ENCODE measurements at places on chromosomes 4 and X.

DNA sequence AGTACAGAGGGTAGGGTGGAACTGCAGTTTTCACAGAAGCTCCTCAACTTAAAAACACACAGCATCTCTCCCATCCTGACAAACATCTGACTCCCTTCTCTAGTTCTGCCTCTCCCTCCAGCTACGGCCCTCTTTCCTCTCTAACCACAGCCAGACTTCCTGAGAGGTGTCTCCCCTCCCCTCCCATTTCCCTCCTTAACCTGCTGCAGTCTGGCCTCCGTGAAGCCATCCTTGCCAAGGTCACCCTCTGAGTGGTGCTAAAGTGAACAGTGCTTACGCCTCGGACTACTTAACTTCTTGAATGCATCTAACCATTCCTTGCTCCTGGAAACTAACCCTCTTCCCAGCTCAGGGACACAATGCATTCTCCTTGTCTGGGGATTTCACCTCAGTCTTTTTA is 53.3 kb downstream of the RTL5 start:
- H3K4me1 ChIP-seq: no peaks in the 10 kb centered on the region
- no peak overlapping the region for H3K4me3 ChIP-seq
- no peak overlapping the region for H3K27ac ChIP-seq
- no peaks in the 10 kb centered on the region for H3K36me3 ChIP-seq

DNA sequence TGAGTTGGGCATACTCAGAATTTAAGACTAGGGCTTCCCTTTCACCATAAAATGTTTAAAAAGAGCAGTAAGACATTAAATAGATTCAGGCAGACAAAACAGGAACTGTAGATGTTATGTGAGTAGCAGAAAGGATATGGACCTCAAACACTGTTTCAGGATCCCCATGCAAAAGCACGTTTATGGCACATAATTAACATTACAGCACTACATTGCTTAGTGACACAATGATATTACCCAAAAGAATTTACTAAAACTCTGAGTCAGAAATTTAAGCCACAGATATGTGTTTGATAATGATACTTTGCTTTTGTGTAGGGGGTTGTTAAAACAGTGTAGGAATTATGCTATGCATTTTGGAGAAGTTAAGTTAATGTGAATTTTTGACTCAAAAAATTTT is 266.3 kb downstream of the PDGFC start:
- no peaks in the 10 kb centered on the region for H3K36me3 ChIP-seq
- no peak for DNase-seq
- no peak overlapping the region for H3K4me3 ChIP-seq
- no peaks in the 10 kb centered on the region for H3K27me3 ChIP-seq
- no peaks in the 10 kb centered on the region for H3K4me1 ChIP-seq

DNA sequence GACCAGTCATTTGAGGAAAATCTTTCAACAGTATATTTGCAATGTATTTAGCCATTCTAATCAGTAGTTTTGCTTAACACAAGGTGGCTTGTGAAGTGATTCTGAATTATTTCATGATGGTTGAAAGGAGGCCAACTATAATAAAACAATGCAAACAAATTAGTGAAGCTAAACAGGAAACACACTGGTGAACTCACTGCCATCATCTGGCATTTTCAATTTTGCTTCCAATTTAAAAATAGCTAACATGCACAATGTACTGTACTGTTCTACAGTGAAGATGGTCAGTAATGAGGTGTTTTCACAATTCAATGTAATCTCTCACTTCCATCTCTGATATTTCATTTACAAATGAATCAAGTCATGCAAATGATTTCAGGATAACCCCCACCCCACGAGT is 31.1 kb downstream of the PGRMC2 start:
- no peaks in the 10 kb centered on the region for H3K4me1 ChIP-seq
- no peaks in the 10 kb centered on the region for H3K27me3 ChIP-seq
- H3K4me3 ChIP-seq: no peak overlapping the region
- no peak overlapping the region for H3K27ac ChIP-seq
- DNase-seq: no peak
- no peaks in the 10 kb centered on the region for H3K36me3 ChIP-seq

DNA sequence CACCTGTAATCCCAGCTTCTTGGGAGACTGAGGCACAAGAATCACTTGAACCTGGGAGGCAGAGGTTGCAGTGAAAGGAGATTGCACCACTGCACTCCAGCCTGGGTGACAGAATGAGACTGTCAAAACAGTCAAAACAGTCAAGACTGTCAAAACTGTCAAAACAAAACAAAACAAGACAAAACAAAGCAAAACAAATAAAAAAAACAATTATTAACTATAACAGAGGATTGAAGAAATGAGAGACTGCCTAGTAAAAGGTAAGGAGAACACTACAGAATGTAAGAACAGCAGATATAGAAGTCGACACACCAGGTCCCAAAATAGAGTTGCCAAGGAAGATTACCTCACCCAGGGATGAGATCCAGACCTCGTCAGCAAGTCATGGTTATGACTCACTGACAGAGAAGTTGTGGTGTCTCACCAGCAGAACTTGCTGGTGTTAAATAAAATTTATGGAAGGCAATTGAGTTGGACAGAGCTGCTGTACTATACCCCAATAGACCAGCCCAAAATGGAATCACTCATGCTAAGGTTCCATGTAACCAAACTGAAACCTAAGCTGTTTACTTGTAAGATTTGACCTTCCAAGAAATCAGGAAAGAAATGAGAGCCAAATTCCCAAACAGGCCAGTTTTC is 32.1 kb upstream of the GK start:
- DNase-seq: peak; percentile 19
- H3K27me3 ChIP-seq: no peaks in the 10 kb centered on the region
- H3K27ac ChIP-seq: no peak overlapping the region
- no peak overlapping the region for H3K4me3 ChIP-seq
- no peaks in the 10 kb centered on the region for H3K36me3 ChIP-seq
- H3K4me1 ChIP-seq: no peaks in the 10 kb centered on the region

GRCh38 chr4:182280436-182281111 is 37.4 kb downstream of the TENM3 start:
- no peaks in the 10 kb centered on the region for H3K27me3 ChIP-seq
- DNase-seq: no peak
- H3K4me1 ChIP-seq: peaks cover 2% of the 10 kb centered on the region
- no peak overlapping the region for H3K27ac ChIP-seq

DNA sequence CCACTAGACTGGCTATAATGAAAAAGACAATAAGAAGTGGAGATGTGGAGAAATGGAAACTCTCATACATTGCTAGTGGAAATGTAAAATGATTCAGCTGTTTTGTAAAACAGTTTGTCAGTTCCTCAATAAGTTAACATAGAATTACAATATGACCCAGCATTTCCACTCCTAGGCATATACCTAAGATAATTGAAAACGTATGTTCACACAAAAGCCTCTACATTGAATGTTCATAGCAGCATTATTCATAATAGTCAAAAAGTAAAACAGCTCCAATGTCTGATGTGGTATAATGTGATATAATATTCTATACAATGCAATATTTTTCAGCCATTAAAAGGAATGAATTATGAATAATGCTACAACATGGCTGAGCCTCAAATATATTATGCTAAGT is 10.2 kb downstream of the EDA start:
- H3K27me3 ChIP-seq: no peaks in the 10 kb centered on the region
- no peak overlapping the region for H3K4me3 ChIP-seq
- H3K36me3 ChIP-seq: no peaks in the 10 kb centered on the region

DNA sequence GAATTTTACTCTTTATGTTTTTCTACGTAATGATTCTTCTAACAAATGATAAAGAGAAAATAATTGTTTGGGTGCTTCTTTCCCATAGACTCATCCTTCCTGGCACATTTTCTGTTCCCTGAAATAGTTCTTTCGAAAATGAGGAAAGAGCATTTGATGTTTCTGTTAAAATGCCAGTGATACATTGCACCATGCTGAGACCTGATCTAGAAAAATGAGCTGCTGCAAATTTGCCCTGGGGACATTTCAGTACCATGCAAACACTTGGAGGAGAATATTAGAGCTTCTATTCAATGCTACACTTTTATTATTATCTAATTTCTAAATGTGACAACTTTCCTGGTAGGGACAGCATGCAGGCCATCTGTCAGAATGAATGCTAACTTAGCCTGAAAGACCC is 83.3 kb downstream of the C4orf33 start:
- no peaks in the 10 kb centered on the region for H3K36me3 ChIP-seq
- DNase-seq: no peak
- H3K4me1 ChIP-seq: no peaks in the 10 kb centered on the region
- H3K27me3 ChIP-seq: no peaks in the 10 kb centered on the region
- no peak overlapping the region for H3K4me3 ChIP-seq

GRCh38 chr4:144304025-144304424 is 163.5 kb upstream of the GYPA start:
- H3K4me3 ChIP-seq: no peak overlapping the region
- no peak overlapping the region for H3K27ac ChIP-seq
- peaks cover 4% of the 10 kb centered on the region for H3K4me1 ChIP-seq
- H3K36me3 ChIP-seq: no peaks in the 10 kb centered on the region

DNA sequence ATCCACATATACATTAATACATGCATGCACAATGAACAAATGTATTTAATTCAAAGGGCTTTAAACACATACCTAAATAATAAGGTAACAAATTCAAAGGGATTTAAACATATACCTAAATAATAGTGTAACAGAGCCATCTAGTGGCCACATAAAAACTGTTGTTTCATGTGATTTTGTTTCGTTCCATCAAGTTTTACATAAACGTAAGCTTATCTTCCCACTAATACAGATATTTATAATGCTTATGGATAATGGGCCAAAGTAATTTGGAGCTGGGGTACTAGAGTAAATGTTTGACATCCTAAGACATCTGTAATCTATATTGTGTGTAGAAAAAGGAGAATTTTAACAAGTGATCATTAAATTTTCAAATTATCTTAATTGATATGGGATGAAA is 82.3 kb downstream of the PRSS12 start:
- H3K4me3 ChIP-seq: no peak overlapping the region
- H3K27ac ChIP-seq: no peak overlapping the region
- DNase-seq: peak; percentile 45

DNA sequence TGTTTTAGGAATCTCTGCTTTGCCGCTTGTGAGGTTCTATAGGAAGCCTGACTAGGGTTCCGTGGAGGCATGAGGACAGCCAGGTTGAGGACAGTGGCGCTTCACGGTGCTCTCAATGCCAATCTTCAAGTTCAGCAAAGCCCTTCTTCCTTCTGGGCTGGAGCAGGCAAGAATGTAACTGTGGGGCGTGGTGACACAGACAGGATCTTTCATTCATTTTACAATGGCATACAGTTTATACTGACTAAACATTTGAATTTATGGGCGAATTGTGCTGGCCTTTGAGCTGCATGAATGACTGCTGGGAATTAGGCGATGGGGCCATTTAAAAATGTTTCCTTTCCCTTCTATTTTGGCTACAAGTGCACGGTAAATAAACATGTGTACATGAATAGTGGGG is 2.9 kb upstream of the NHS start:
- no peaks in the 10 kb centered on the region for H3K27me3 ChIP-seq
- DNase-seq: no peak
- H3K4me3 ChIP-seq: no peak overlapping the region
- H3K27ac ChIP-seq: no peak overlapping the region

GRCh38 chr4:32140636-32141035 is 1420.5 kb downstream of the PCDH7 start:
- H3K27me3 ChIP-seq: no peaks in the 10 kb centered on the region
- no peak overlapping the region for H3K4me3 ChIP-seq
- DNase-seq: peak; percentile 14
- no peaks in the 10 kb centered on the region for H3K4me1 ChIP-seq

- no peak overlapping the region for H3K4me3 ChIP-seq
- DNase-seq: no peak
- H3K36me3 ChIP-seq: no peaks in the 10 kb centered on the region
- H3K27ac ChIP-seq: no peak overlapping the region
- no peaks in the 10 kb centered on the region for H3K27me3 ChIP-seq
- no peaks in the 10 kb centered on the region for H3K4me1 ChIP-seq
Observed at GRCh38 chr4:69782651-69783310, 22.4 kb upstream of the SULT1B1 start.

DNA sequence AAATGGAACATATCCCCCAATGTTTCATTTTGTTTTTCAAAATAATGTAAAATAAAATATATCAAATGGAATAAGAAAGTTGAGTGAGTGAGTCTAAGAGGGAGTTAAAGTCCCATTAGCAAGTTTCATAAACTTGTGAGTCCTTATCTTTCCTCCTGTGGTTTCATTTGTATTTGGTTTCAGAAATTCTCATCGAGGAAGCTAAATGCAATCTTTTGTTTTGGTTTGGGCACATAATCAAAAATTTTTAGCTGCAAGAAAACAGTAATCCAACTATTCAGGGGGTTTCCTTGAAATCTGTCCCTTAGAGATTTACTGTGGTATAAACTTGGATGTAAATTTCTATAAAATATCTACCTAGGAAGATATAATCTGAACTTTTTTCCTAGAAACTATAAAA is 124.2 kb downstream of the CAMK2D start:
- no peaks in the 10 kb centered on the region for H3K27me3 ChIP-seq
- H3K27ac ChIP-seq: no peak overlapping the region
- H3K4me3 ChIP-seq: no peak overlapping the region
- peaks cover 3% of the 10 kb centered on the region for H3K4me1 ChIP-seq
- H3K36me3 ChIP-seq: no peaks in the 10 kb centered on the region

DNA sequence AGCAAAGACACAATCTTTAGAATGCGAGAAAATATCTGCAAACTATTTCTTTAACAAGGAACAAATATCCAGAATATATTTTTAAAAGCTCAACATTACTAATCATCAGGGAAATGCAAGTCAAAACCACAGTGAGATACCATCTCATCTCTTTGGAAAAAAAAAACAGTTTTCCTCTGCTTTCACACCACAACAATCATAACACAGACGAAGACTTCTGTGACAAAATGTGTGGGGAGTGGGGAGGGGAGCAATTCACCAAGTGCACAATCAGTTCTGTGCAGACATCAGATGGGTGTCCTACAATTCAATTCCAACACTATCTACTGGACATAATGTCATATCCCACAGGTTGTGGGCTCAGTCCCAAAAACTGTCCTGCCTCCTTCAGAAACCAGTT is 293.2 kb upstream of the SLC7A11 start:
- no peaks in the 10 kb centered on the region for H3K4me1 ChIP-seq
- H3K27me3 ChIP-seq: no peaks in the 10 kb centered on the region
- H3K4me3 ChIP-seq: no peak overlapping the region
- no peak for DNase-seq

DNA sequence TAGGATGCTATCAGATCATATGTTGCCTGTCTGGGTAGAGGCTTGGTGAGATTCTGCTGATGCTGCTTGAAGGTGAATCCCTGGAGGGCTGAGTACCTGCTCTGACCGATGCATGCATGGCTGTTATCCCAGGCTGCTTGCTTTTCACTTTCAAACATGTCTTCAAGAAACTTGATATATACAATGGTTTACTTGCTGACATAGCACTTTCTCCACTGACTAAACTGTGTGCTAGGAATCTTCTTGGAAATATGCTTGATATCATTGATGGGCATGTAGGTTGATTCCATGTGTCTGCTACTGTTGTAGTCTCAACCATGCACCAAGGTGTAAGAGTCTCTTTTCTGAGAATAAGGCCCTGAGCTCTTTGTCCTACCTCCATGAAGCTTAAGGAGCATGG is 79.6 kb upstream of the WDR1 start:
- H3K4me1 ChIP-seq: no peaks in the 10 kb centered on the region
- H3K27me3 ChIP-seq: no peaks in the 10 kb centered on the region
- no peak for DNase-seq
- no peak overlapping the region for H3K4me3 ChIP-seq
- no peaks in the 10 kb centered on the region for H3K36me3 ChIP-seq
- H3K27ac ChIP-seq: no peak overlapping the region

Data from mesendoderm (in vitro differentiated cells).